Activated CD4-positive, alpha-beta T cell treated with anti-CD3 and anti-CD28 coated beads, Interleukin-2, amount 50 U/mL, for 1 hour (primary cell): ENCODE measurements at places on chromosomes 6 and 20.

- DNase-seq = no peak
Observed at GRCh38 chr6:39193201-39193791, 36.0 kb downstream of the KCNK5 start.

DNA sequence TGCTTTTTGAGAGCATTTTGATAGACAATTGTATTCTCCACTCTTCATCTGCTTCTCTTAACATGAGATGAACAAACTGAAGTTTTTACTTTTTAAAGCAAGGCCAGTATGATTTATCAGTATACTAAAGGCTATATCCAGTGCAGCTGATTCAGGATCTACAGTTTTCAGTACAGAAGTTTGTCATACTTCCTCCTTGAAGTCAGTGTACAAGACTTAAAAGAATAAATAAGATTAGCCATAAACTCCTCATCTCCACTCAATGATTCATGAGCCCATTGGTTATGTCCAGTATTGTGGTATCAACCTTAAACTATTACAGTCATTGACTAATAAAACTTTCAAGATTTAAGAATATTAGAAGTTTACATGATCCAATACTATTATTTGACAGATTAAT is 374.8 kb upstream of the EPHA7 start:
- no peak for DNase-seq

DNA sequence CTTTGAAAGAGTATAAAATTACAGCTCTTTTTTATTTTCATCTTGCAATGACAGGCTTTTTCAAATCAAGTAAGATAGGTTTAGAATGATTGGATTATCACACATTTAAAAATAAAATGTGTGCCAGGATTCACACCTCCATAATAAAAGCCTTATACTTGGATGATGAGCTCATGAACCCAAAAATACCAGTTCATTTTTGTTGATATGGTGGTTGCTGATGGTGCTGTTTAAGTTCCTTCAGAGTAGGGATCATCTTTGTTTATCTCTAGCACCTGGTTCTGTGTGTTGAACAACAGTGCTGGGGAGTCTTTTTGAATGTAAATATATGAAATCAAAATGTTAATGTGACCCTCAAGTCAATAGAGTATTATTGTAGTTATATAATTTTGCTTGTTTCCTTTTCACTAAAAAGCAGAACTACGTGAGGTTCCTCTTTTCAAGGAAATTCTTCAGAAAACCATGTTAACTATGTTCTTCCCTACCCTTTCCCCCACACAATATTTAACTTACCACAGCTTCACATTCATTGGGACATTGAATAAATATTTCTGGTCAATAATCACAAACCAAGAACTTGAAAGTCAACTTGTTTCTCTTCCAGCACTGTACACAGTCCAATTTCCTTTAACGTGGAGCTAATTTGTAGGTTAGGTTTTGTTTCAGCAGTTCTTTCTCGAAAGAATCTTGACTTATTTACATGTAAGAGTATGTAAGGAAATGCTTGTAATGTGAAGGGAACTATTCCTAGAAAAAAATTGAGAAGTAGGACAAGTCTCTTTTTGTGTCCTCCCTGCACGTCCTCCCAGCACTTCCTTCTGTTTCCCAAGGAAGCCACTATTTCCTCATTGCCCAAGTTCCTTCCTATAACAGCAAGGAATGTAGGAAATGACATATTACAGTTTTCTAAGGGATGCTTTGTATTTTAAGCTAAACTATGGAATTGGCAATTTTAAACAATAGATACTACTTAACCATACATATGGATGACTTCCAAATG is 945.9 kb upstream of the CITED2 start:
- DNase-seq = no peak

- DNase-seq = no peak
Observed at GRCh38 chr20:31670371-31671228, 32.9 kb downstream of the COX4I2 start.

- DNase-seq = no peak
Observed at GRCh38 chr6:43222418-43223059, 6.7 kb downstream of the DNPH1 start.

DNA sequence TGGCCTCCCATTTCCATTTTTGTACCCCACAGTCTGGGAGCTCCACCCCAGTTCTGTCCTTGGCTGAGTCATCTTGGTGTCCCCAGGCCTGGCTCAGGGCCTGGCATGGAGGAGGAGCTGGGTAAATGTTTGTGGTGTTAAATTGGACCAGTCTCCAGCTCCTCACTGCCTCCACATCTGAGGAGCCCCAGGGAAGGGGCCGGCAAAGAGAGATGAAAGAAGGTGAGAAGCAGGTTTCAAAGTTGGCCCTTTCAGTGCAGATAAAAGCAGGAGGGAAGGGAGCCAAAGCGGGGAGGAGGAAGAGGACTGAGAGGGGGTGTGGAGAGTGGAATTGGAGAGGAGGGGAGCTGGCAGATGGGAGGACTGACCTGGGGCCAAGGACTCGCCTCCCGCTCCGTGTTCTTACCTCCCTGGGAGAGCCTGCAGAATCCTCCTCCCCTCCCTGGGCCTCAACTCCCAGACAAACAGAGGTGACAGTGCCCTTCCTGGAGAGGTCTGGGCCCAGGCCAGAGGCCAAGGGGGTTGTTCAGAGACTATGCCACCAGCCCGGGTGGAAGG is 89.0 kb downstream of the CD40 start:
- no peak for DNase-seq

DNA sequence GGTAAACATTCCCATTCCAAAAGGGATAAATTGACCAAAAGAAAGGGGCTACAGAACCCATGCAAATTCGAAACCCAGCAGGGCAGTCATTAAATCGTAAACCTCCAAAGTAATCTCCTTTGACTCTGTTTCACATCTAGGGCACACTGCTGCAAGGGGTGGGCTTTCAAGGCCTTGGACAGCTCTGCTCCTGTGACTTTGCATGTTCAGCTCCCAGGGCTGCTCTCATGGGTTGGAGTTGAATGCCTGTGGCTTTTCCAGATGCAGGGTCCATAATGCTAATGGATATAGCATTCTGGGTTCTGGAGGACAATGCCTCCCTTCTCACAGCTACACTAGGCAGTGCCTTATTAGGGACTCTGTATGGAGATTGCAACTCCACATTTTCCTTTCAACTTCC is 211.9 kb upstream of the MANEA start:
- DNase-seq = no peak

- DNase-seq = no peak
Observed at GRCh38 chr20:44314870-44315269, 3.9 kb upstream of the FITM2 start.

DNA sequence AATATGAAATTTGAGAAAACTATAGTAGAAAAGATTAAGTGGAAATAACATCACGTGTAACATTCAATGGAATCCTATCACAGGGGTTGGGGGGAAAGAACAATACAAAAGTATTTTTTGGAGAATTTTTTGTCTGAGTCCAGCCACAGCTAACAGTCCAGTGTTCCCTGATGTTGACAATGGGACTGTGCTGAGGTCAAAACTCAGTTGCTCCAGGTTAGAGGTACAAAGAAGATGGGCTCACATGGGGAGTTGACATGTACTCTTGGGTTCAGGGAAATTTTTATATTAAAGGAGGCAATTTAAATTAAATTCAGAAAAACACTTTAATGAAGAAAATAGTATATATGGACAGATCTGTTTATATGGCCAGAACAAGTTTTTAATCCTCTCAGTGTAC is 995 bp downstream of the MYCT1 start:
- DNase-seq = no peak

DNA sequence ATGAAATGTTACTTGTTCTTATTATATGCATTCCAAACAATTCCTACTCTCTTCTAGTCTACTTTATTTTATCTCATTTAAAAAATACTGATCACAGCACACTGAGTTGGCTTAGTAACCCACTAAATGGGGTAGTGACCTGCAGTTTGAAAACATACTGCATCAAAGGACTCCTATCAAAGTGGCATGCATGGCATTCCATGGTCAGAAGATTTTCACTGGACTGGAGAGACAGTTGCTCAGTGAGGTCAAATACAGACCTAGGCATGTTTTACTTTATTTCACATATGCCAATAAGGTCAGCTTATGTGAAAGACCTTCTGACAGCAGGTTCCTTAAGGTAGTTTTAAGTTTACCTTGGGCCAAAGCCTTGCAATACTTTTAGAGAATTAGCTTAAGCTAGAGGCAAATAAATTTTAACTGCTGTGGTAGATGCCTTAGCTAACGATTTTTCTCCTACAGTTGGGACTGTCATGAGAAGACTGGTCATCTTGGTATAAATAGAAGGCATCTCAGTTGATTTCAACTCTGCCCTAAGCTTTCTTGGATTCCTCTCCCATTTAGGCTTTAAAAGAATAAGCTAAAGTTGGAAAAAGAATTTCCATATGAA is 35.1 kb downstream of the TPD52L1 start:
- DNase-seq = no peak

- no peak for DNase-seq
Observed at GRCh38 chr6:13560651-13561044, 13.8 kb upstream of the SIRT5 start.

DNA sequence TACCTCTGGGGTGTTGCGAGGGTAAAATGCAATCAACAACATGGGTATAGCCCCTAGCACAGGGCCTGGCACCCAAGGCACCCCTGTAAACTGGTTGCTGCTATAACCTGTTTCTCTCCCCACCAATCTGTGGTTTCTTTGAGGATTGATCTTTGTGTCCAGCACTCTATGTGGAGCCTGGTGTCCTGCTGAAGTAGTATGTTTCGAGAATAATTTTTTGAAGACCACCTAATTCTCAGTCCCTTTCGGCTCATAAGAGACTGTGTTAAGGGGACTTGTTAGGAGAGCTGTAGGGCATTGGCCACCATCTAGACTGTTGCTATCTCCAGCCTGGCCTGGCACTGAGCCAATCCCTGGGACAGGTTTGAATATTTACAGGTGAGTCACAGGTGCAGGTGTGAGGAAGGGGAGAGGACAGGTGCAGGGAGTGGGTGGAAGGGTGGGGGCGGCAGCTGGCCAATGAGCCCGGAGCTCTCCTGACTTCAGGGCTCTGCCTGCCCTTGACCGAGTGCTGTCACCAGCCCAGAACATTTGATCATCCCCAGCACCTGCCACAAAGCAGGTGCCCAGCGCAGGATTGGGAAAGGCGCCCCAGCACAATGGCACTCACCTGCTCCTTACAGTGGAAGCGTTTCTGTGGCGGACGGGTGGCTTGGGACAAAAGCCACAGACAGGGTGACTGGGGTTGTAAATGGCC is 8.1 kb upstream of the C20orf144 start:
- DNase-seq = no peak

DNA sequence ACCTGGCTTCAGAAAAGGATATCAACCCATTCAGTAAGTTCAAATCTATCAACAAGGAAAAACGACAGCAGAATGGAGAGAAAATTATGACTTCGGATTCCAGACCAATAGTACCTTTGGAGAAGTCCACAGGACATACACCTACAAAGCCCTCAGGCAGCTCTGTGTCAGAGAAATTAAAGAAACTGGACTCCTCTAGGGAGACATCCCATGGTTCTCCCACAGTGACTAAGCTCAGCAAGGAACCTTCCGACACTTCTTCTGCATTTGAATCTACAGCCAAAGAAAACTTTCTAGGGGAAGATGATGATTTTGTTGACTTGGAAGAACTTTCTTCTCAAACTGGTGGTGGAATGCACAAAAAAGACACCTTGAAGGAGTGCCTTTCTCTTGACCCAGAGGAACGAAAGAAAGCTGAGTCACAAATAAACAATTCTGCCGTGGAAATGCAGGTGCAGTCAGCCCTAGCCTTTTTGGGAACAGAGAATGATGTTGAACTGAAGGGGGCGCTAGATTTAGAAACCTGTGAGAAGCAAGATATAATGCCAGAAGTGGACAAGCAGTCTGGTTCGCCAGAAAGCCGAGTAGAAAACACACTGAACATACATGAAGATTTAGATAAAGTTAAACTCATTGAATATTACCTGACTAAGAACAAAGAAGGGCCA is 67.4 kb upstream of the HINT3 start:
- DNase-seq = peak; percentile 3

DNA sequence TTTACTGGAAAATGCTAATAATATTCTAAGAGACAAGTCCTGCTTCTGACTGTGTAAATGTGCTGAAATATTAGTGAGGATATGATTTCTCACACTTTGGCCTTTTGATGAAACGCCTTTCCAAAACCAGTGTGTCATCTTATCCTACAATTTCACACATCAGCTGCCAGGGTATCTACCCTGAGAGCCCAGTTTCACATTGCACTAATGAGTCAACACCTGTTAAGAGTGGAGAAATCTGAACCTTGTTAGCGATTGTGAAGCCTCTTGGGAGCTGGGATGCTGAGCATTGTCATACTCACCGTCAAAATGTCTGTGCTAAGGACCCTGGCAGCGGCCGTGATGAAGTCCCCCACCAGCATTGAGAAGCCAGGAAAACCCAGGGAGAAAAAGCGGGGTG is 166.0 kb downstream of the RALGAPA2 start:
- no peak for DNase-seq

- no peak for DNase-seq
Observed at GRCh38 chr6:116586276-116586675, 15.0 kb downstream of the RWDD1 start.

GRCh38 chr6:7154341-7155139 is 46.8 kb downstream of the RREB1 start:
- DNase-seq = no peak

DNA sequence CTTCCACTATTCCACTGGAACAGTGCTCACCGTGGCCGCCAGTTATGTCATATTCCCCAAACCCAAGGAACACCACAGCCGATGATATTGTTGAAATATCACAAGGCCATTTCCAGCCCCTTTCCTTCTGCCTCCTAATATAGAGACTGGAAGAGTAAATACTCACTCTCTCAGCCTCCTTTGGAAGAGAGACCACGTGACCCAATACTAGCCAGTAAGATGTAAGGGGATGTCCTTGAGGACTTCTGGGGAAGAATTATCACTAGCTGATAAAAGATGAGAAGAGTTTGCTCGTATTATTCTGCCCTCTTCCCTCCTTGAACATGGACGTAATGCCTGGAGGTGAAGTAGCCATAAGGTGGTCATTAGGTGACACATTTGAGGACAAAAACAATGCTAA is 13.5 kb downstream of the MAK start:
- no peak for DNase-seq

DNA sequence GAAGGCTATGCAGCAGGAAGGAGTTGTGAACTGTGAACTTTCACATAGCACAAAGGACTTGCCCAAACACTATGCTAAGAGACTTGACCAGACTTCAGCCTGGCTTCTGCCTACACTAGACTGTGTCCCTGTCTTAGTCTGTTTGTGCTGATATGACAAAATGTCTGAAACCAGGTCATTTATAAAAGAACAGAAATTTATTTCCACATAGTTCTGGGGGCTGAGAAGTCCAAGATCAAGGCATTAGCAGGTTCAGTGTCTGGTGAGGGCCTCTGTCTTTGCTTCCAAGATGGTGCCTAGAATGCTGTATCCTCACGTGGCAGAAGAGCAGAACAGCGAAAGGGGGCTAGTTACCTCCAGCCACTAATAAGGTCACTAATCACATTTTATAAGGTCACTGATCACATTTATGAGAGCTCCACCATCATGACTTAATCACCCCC is 16.0 kb upstream of the MCM3 start:
- DNase-seq = no peak

- no peak for DNase-seq
Observed at GRCh38 chr20:34824026-34824425, 1.4 kb downstream of the NCOA6 start.

GRCh38 chr6:129451187-129451586 is 258.8 kb downstream of the ARHGAP18 start:
- DNase-seq = no peak
